ENCODE measurements at places on chromosomes 4 and X. TPM values are rescaled to one million over a fixed set of nuclear protein-coding genes. Genes with fewer than 3 reads are reported as not detected.

Gene CT55
- total RNA-seq: not detected

GRCh38 chr4:7377223-7377865 is 57.4 kb downstream of the PSAPL1 start:
- H3K4me1 ChIP-seq: no peaks in the 10 kb centered on the region
- H3K4me3 ChIP-seq: no peak overlapping the region
- no peaks in the 10 kb centered on the region for H3K36me3 ChIP-seq

- no peak overlapping the region for H3K4me3 ChIP-seq
- no peaks in the 10 kb centered on the region for H3K4me1 ChIP-seq
- no peak for DNase-seq
- no peaks in the 10 kb centered on the region for H3K36me3 ChIP-seq
Observed at GRCh38 chr4:113043591-113043990, 5.9 kb upstream of the ANK2 start.

DNA sequence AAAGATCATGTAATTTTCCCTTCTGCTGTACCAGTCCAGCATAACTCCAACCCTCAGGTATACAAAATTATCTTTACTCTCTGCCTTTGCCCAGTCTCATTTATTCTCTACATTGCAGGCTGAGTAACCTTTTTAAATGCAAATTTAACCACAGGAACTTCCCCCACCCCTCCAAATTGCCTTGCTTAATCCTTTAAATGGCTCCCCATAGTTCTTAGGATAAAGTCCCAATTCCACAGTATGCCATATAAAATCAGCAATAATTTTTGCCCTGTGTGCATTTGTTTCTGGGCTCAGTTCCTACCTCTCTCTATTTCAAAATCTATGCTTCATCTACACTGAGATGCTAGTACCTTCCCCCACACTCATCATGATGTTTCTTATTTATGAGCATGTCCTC is 879.7 kb downstream of the RPA4 start:
- no peaks in the 10 kb centered on the region for H3K36me3 ChIP-seq
- H3K27me3 ChIP-seq: no peaks in the 10 kb centered on the region
- H3K4me1 ChIP-seq: no peaks in the 10 kb centered on the region

All from activated CD8-positive, alpha-beta T cell treated with anti-CD3 and anti-CD28 coated beads for 36 hours (primary cell).